Stimulated activated CD8-positive, alpha-beta memory T cell treated with anti-CD3 and anti-CD28 coated beads, Interleukin-7, amount 100 ng/mL, for 1 hour (primary cell): ENCODE measurements at places on chromosomes 5 and 9.

DNA sequence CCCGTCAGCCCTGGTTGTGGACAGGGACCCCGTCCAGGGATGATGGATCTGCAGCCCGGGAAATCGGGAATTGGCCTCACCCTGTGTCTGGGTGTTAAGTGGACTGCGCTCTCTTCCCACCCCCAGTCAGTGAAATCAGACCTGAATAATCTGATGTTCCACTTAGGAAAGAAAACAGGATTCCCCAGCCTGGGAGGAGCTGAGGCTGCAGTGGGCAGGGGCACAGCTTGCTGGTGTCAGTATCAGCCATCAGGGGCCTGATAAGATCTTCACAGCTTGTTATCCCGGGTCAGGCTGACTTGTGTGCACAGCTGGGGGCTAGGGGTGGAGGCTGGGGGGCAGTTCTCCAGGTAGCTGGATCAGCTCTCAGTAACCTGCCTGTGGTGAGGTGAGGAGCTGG lies 29.1 kb downstream of the LMX1B start:
- DNase-seq: no peak

DNA sequence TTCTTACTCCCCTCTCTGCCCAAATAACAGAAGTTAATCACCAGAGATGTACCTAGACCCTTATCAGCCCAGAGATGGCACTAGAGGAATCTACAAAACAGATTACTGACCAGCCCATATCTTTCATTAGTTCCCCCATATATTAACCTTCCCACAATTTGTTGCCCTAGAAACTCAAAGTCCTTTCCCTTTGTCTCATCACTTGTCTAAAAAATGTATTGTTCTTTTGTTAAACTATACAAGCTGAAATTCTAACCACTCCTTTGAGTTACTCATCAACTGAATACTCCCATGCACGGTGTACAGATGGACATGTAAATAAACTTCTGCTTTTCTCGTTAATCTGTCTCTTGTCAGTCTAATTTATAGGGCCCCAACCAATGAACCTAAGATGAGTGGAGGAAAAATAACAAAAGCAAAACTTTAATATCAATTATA lies 130.9 kb downstream of the CCDC192 start:
- no peak for DNase-seq

DNA sequence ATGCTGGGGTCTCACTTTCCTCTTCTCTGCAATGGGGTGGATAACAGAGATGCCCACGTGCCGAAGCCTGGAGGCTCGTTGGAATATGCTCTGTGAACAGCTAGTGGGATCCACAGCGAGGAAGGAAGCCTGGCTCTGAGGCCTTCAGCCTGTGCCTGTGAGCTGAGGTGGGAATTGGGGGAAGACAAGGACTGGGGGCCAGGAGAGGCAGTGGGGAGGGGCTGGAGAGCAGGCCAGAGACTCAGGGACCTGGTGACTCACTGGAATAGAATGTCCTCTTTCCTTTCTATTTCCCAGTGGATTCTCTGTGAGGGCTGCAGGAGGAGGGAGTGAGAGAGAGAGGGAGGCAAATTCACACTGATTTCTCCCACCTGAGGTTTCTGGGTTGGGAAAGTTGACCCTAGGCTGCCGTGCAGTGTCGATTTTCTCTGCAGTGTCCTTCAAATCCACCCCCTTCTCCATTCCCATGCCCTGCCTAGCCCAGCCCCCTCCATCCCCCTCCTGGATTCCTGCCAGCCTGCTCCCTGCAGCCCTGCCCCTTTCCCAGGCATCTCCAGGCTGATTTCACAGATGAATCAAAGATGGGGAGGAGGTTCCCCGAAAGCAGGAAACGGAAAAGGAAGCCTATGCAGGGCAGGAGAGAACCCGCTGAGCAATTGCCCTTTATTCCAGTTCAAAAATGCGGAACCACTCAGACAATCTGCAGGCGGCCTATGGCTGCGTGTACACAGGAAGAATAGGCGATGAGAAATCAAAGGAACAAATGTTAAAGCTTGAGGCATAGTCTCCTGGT lies 1.4 kb upstream of the SPAAR start:
- no peak for DNase-seq

GRCh38 chr5:6568889-6569288 lies 64.0 kb downstream of the NSUN2 start:
- no peak for DNase-seq

- no peak for DNase-seq
Observed at GRCh38 chr9:99523838-99524237, 297.8 kb upstream of the NR4A3 start.

- no peak for DNase-seq
Observed at GRCh38 chr5:6822556-6823343, 109.5 kb downstream of the TENT4A start.

GRCh38 chr5:162852134-162852533 lies 585.3 kb upstream of the CCNG1 start:
- no peak for DNase-seq

DNA sequence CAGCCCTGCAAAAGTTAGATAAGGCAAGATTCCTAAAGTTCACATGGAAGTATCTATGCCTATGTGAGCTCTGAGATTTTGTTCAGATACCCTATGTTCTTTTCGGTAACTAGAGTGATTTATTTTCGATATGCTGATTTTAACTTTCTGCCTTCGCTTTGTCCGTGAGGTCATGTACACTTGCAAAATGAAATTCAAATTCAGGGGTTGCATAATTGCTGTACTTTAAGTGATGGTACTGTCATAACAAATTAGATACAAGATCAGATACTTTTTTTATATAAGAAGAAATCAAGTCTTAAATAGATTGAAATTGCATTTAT lies 350 bp upstream of the ECPAS start:
- no peak for DNase-seq

DNA sequence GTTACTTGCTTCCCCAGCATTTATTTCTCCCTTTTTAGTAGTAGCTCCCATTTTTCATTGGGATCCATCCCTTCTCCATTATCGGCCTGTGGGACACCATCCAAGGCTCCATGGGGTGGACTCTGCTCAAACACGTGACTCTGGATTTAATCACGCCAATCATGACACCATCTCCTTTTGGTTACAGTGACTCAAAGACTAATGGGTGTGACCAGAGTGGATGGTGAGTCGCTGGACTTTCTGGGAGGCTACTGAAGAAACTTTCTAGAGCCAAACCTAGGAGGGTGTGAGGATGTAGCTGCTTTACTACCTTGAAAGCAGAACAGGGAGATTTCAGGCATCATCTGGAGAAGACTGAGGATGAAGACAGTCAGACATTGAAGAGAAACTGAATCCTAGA lies 93.1 kb downstream of the PJA2 start:
- no peak for DNase-seq

- no peak for DNase-seq
Observed at GRCh38 chr5:157997991-157998504, 139.1 kb upstream of the CLINT1 start.
